ENCODE measurements at places on chromosomes 2 and 18.
A peak's percentile ranks its signal among the peaks of the same experiment; 100 is the strongest.

DNA sequence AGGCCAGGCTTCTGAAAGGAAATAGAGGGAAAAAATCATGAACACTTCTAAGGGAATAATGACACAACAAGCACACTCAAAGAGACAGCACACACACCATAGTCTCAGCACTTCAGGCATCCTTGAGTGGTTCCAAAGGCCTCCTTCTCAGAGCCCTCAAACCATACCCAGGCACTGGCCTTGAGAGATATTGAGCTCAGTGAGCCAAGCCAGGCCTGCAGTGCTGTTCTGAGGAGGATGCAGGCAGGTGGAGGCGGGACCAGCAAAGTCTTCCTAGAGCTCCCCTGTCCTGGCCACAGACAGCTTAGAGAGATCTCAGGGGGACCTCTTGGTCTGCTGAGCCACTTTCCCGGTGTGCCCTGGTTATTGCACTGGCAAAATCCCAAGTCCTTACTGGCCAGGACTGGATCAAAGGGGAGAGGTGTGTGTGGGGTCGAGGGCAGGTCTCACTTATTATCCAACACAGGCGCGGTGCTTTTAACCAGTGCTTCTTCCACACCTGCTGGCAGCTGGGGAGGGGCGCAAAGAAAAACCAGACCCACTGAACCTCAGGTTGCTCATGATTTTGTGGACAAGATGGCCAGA, 86.8 kb upstream of the HAAO start:
- no peak for DNase-seq

DNA sequence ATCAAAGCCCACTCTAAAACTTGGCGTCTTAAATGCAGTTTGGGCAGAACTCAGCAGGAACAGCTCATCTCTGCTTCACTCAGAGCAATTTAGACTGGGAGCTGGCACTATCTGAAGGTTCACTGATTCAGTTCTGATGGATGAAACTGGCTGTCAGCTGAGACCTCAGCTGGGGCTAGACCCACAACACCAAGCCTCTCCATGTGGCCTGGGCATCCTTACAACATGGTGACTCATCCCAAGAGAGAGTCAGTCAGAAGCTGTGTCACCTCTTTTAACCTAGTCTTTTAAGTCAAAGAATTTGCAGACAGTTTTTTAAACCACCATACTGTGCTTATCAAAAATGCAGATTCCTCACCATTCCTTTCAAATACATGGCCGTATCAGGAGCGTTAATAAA, 62.6 kb upstream of the ZNF397 start:
- no peak for DNase-seq

DNA sequence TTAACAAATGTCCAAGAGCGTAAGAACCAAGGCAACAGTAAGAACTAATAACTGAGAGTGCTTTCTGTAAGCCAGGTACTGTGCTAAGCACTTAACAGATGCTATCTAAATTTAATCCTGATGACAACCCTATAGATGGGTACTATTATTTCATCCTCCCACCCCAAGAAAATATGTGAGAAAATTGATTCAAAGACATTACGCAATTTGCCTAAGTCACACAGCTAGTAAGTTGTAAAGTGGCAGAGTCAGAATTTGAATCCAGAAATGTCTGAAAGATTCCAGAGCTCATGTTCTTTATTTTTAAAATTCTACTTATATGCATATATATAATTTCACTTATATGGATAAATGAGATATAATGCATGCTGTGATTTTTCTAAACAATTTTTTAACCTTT, 10.1 kb downstream of the LDAH start:
- DNase-seq = no peak

DNA sequence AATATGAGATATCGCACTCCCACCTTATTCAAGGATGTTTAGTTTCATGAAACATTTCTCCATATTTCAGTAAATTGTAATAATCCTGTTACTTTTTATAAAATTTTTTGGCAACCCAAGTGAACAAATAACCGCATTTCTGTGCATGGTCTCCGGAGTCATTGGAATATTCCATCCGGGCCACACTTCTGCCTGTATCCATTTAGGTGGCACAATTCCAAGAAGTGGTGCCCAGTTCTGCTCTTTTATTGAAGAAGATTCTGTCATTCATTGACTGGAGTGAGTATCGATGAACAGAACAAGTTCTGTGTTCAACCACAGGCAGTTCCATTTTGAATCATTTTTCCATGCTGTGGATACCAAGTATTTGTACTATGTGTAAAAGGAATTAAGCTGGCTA, 26.6 kb upstream of the ICOS start:
- DNase-seq = no peak

- DNase-seq = no peak
These were observed 76.1 kb upstream of the TXNDC2 start for GRCh38 chr18:9809697-9810096.

DNA sequence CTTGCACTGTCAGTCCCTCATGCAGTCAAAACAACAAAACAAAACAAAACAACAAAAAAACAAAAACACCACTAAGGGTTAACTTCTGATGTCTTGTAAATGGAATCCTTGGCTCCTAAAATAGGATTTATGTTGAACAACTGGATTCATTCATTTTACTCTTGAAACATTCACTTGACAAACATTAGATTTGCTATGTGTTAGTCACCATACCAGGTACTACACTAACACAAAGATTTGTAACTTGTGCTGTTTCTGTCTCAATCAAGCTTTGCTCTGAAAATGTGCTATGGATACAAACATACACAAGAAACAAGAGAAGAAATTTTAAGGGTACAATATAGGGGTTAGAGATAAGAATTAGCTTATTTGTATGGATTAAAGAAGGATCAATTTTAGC, 812.8 kb downstream of the LRP1B start:
- no peak for DNase-seq

DNA sequence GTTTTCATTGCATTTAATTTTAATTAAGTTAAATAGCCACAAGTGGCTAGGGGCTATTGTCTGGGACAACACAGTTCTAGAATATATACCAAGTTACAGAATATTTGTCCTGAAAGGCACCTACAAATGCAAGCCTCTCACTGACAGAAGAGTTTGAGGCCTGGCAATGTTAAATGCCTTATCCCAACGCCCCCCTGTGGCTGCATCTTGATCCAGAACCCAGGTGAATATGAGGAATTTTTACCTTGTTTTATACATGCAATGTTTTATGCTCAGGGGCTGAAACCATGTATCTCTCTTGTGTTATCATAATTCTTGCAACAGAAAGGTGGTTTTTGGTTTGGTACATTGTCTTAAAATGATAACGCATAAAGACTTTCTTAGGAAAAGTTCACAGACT, 71.8 kb upstream of the SEC11C start:
- DNase-seq = peak; percentile 29

GRCh38 chr2:62704654-62705006, 883 bp upstream of the EHBP1 start:
- DNase-seq = no peak
